A549 treated with GW870086 at 1 μM for 4 hours (cell line): ENCODE measurements at places on chromosomes 12 and 14. TPM values are rescaled to one million over a fixed set of nuclear protein-coding genes. Genes with fewer than 3 reads are reported as not detected.

The EIF2S3B gene
- total RNA-seq: 0.29 to 0.82 TPM (median 0.59 TPM) in 5 replicates

The GLIPR1 gene
- 25.6 to 33.9 TPM (median 29.8 TPM) in 5 replicates for total RNA-seq

The ESR2 gene
- 0.09 to 0.29 TPM (median 0.13 TPM) in 4 of 5 replicates, not detected in the other for total RNA-seq

The CCDC196 gene
- total RNA-seq: not detected in 5 replicates

The AHSA1 gene
- 213 to 280 TPM (median 245 TPM) in 5 replicates for total RNA-seq

The MGAT4C gene
- total RNA-seq: 0.06 TPM in 2 of 5 replicates, not detected in the others

The PRB2 gene
- total RNA-seq: not detected in 5 replicates

The TAS2R14 gene
- total RNA-seq: 0.43 to 0.61 TPM (median 0.56 TPM) in 5 replicates

The IL31 gene
- total RNA-seq: not detected in 5 replicates

The NTN4 gene
- 40.7 to 53.3 TPM (median 47.0 TPM) in 5 replicates for total RNA-seq

The LRRC10 gene
- not detected in 5 replicates for total RNA-seq

The IFT81 gene
- 11.7 to 22.1 TPM (median 21.6 TPM) in 5 replicates for total RNA-seq

The CPSF2 gene
- 32.4 to 42.2 TPM (median 39.1 TPM) in 5 replicates for total RNA-seq

The NUAK1 gene
- 6.5 to 8.1 TPM (median 7.2 TPM) in 5 replicates for total RNA-seq

The PTCSC3 gene
- total RNA-seq: not detected in 5 replicates

The ACOT4 gene
- 1.8 to 2.5 TPM (median 2.1 TPM) in 5 replicates for total RNA-seq

The SOX5 gene
- not detected in 5 replicates for total RNA-seq

The SLC7A7 gene
- total RNA-seq: 18.5 to 20.1 TPM (median 18.8 TPM) in 5 replicates

The KTN1 gene
- total RNA-seq: 85.4 to 136 TPM (median 114 TPM) in 5 replicates

The PPP1R3E gene
- 2.9 to 4.4 TPM (median 3.4 TPM) in 5 replicates for total RNA-seq

The CLEC7A gene
- total RNA-seq: not detected in 5 replicates

The VPS33A gene
- total RNA-seq: 18.3 to 20.3 TPM (median 19.7 TPM) in 5 replicates

The ARHGAP9 gene
- total RNA-seq: 0.24 to 0.94 TPM (median 0.82 TPM) in 5 replicates

The BCL2L14 gene
- total RNA-seq: 0.10 TPM in 1 of 5 replicates, not detected in the others

The TRHDE gene
- total RNA-seq: 0.14 to 0.19 TPM in 2 of 5 replicates, not detected in the others

The GPR68 gene
- total RNA-seq: 0.06 to 0.16 TPM (median 0.12 TPM) in 4 of 5 replicates, not detected in the other

The TAS2R30 gene
- total RNA-seq: not detected in 5 replicates

The PIWIL1 gene
- total RNA-seq: 0.27 TPM in 1 of 5 replicates, not detected in the others

The KLRF1 gene
- total RNA-seq: not detected in 5 replicates

The IFNG gene
- not detected in 5 replicates for total RNA-seq

The RNF212B gene
- total RNA-seq: not detected in 5 replicates

The FAM181A gene
- not detected in 5 replicates for total RNA-seq

The SUSD6 gene
- total RNA-seq: 6.0 to 7.0 TPM (median 6.7 TPM) in 5 replicates
